ENCODE measurements at places on chromosomes 12 and 14.

GRCh38 chr12:18808221-18808620 is 70.3 kb downstream of the CAPZA3 start:
- no peak for DNase-seq

DNA sequence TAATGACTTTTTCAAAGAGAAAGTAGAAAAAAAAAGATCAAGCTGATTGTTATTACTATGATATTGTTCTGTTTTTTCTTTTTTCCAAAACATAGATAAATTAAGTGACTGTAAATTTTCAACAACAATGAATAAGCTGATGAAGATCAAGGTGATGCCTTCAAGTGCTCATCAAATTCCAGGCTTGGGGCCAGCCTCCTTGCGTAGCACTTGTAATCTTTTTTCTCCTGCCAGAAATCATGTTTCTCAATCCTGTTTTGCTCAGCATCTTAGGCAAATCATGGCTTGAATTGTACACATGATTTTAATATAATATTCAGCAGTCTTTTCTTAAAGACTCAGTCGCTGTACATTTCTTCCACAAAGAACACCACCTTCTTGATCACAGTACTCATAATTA is 333.2 kb downstream of the NPAS3 start:
- DNase-seq = no peak

DNA sequence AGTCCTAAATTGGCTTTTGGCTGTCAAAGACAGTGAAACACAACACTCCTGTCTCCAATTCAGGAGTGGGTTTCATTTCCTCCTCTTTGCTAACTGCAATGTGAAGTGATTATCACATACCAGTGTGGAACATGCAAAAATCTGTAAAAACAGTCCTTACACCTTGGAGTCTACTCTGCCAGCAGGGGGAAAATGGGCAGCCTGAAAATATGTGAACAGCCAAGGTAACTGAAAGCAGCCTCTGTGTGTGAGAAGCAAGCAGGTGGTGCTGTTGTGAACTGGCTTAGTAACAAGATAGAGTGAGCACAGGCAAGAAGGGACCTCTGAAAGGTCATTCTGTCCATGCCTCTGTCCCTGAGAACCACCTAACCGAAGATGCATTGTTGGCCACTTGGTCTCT is 6.0 kb downstream of the PRMT8 start:
- no peak for DNase-seq

GRCh38 chr14:24438223-24439097 is 4.1 kb downstream of the SDR39U1 start:
- no peak for DNase-seq

DNA sequence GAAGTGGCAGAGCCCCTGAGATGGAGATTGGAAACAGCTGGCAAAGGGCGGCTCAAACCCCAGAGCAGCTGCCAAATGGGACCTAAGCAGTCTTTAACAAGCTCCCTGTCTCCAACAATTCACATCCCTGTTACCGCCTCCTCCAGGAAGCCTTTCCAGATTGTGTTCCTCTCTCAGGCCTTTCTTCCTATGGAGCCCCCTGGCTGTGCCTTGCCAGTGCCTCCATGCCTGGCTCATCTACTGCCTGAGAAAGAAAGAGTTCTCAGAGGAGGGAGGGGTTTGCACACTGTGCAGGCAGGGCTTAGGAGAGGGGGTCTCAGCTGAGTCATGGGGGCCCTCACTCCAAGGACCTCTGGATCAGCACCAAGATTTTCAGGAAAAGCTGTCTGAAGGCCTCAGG is 8.8 kb upstream of the KRT74 start:
- no peak for DNase-seq

GRCh38 chr12:67450441-67450840 is 181.3 kb downstream of the CAND1 start:
- no peak for DNase-seq

DNA sequence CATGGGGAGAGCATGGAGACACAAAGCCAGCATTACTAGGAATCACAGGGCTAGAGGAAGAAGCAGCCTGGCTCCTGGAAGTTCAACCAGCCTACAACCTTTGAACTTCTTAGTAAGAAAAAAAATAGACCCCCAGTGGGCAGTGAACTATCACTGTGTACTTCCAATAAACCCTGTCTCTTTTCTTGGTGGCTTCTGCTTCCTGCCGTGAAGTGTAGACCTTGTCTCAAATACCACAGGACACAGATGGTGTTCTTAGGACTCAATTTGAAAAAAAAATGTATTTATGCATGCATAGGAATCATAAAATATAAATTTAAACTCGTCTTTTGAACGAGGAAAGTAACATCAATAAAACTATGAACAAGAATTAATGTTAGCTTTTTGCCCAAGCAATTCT is 3.6 kb upstream of the PTGER2 start:
- DNase-seq = no peak
